ENCODE measurements at places on chromosomes 13 and 19. TPM values are rescaled to one million over a fixed set of nuclear protein-coding genes. Genes with fewer than 3 reads are reported as not detected.

GRCh38 chr13:46171217-46171616, 10.8 kb downstream of the LCP1 start:
- no peak for DNase-seq

The PPP1R37 gene
- 15.2 TPM for polyA plus RNA-seq

The ZNF552 gene
- 2.7 TPM for polyA plus RNA-seq

DNA sequence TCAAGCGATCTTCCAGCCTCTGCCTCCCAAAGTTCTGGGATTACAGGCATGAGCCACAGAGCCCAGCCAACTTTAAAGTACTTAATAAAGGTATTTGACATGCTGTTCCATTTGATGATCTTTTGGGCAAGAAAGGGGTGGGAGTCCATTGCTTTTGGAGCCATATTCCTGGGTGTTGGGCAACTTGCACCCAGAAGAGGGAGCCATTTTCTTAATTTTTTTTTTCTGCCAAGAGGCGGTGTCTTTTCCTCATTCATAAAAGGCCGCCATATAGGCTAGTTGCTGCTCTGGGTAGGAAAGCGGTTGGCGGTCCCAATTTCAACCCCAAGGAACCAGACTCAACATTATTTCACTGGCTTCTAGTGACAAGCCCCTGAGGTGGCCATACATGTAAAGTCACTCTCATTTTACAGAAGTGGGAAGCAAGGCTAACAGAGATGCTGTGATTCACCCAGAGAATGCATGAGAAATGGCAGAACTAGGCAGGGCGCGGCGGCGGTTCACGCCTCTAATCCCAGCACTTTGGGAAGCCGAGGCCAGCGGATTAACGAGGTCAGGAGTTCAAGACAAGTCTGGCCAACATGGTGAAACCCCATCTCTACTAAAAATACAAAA, 139.6 kb downstream of the CACNA1A start:
- DNase-seq, result peak; percentile 5

DNA sequence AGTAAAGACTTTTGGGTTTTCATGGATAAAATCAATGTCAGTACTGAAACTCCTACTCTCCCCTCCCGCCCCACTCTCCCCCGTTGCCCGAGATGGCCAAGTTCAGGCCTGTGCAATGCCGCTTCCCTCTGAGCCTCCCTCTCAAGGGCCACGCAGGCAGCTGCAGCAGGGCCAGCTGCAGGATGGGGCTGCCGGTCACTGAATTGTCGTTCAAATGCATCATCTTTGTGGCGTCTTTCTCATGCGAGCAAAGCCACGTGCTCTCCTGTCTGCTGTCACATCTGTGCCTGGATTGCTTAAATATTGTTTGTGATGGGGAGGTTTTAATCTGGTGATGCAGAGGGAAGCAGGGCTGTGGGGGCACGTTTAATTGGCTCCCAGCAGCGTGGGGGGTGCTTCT, 26.6 kb downstream of the SHISA2 start:
- DNase-seq, result no peak

DNA sequence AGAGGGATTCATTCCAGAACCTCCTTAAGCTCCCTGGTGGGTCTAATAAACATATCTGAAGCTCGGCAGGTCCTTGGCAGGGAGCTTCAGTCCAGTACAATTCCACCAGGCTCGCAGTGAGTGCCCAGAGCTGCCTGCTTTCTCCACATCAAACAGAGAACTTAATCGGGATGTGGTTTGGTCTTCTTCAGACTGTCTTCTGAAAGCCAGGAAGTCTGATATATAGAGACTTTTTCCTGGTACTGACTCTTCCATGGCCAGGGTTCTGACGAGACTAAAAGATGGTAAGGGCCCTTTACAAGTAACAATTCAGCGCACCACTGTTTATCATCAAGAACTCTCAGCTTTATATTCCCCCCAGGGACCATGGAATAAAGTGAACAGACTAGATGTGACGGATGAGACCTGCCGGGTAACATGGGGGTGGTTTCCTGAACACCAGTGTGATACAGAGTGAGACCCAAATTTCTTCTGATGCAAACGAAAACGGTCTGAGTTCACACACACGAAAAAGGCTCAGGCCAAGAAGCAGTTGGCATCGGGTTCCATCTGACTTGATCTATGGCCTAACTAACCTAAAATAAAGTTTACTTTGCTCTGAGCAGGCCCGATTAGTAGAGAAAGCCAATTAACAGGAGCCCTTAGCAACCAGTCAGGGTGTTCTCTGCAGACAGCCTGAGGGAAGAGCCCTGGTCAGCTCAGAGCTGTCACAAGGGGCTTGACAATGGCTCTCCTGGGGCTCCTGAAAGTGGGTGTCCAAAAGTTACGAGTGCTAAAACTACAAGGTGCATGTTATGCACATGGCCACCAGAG, 29.0 kb downstream of the RANBP3 start:
- DNase-seq, result no peak

GRCh38 chr13:43300865-43301264, 277.5 kb downstream of the DNAJC15 start:
- no peak for DNase-seq

GRCh38 chr13:22111961-22112360, 441.1 kb downstream of the FGF9 start:
- no peak for DNase-seq

- no peak for DNase-seq
Observed at GRCh38 chr13:79966059-79966458, 374.9 kb downstream of the SPRY2 start.

The PVR gene
- polyA plus RNA-seq, result 66.8 TPM

DNA sequence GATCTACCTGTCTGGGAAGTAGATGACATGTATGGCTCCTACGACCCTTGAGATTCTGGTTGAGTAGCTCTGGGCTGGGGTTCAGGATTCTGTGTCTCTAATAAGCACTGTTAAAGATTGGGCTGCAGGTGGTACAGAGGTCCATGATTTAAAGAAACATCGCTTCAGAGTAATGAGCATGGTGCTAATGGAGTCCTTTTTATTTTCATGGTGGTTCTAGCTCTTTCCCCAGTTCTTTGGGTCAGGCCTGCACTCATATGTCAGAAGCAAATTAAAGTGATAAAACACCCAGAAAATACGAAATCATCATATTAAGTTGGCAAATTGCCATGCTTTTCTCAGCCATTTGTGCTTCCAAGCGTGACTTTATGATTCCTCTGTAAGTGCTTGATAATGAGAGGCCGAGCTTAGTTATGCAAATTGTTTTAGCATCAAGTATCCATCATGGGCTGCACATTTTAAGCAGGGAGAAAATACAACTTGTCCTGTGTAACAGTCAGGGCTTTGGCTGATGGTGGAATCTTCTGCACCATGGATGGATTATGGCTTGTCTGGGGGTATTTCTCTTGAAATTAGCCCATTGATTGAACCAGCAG, 45.1 kb downstream of the MTUS2 start:
- DNase-seq, result no peak

The TMC4 gene
- 5.3 TPM for polyA plus RNA-seq

GRCh38 chr13:107035778-107036177, 467.8 kb upstream of the ARGLU1 start:
- no peak for DNase-seq

DNA sequence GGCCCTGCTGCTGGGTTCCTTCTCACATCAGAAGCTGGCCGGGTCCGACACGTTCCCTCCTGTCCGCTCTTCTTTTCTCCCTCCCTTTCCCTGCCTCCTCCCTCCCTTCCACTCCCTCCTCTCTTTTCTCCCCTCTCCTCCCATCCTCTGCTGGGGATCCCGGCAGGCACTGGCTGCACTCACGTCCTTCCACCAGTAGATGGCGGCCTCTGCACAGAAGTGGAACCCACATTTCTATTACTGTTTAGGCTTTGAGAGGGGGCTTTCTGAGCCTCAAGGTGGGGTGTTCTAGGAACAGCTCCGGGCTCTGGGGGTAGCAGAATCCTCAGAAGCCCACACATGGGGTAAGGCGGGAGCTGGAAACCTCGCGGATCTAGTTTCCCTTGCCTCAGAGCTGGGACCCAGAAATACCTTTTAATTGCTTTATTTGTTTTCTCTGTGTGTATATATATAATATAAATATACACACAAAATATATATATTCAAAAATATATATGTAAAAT, 294.2 kb downstream of the ZNF536 start:
- DNase-seq, result peak; percentile 16

GRCh38 chr19:6164906-6165531, 29.6 kb downstream of the ACSBG2 start:
- peak; percentile 13 for DNase-seq

The ZNF98 gene
- polyA plus RNA-seq, result not detected

GRCh38 chr19:43444531-43445287, 20.7 kb downstream of the LYPD3 start:
- no peak for DNase-seq

The TLE6 gene
- polyA plus RNA-seq, result 0.91 TPM

DNA sequence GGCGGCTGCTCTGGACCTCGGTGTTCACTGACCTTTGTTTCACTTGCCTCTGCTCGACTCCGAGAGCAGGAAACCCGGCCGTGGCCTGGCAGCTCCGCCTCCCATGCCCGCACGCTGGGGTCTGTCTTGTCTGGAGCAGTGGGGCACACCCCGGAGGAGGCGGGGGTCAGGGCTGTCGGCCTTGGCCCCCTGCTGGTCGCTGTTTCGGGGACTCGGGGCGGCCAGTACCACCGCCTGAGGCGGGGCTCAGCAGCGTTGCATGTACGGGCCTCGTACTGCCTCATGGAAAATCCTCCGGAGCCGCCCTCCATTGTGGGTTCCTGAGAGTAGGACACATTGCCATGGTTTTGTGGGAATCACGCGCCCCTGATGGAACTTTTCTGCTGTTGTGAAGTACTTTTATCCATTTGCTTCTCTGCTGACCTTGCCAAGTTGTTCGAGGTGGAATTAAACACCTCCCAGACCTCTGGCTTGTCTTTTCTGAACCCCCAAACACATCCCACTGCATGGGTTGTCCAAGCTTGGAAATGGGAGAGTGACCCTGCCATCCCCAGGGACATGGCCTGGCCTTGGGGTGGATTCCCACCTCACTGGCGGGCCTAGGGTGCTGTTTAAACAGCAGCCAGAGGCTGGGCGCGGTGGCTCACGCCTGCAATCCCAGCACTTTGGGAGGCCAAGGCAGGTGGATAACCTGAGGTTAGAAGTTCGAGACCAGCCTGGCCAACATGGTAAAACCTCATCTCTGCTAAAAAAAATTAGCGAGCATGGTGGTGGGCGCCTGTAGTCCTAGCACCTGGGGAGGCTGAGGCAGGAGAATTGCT, 5.5 kb upstream of the NDUFS7 start:
- no peak for DNase-seq

DNA sequence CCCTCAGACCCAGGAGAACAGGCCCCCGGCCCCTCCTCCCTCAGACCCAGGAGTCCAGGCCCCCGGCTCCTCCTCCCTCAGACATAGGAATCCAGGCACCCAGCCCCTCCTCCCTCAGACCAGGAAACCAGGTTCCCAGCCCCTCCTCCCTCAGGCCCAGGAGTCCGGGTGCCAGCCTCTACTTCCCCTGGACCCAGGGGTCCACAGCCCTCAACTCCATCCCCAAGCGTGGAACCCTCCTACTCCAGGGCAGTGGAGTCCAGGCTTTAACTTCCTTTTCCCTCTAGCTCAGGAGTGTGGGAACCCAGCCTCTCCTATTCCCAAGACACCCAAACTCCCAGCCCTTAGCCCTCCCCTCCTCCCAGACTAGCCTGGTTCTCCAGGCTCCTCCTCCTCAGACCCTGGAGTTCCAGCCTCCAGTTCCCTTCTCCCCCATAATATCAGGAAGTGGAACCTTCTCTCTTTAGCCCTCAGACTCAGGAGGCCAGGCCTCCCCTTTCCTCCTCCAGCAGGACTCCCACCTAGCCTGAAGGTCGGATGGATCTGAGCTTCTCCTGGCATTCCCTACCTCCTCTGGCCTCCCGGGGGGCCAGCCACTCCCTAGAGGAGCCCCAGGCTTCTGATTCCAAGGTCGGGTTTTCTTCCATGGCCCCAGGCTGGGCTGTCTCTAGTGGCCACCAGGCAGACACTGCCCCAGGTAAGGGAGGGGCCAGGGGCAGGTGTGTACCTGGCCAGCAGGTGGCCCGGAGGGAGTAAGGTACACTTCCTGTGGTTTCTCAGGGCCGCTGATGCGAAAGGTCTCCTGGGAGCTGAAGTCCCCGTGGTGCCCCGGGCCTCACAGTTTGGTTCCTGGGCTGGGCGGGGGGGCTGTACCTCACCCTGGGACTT, at the start of gene TMC4:
TMC4 (minus strand) TSS at position 690 of the 888 bp plus-strand sequence; CDS start at position 647, 43 bp downstream.
- peak; percentile 77 for DNase-seq

GRCh38 chr13:112983428-112984196, 14.6 kb downstream of the MCF2L start:
- DNase-seq, result no peak

GRCh38 chr19:2512523-2513431, 36.9 kb downstream of the GADD45B start:
- DNase-seq, result no peak

GRCh38 chr13:98537306-98537705, 39.6 kb downstream of the STK24 start:
- no peak for DNase-seq

DNA sequence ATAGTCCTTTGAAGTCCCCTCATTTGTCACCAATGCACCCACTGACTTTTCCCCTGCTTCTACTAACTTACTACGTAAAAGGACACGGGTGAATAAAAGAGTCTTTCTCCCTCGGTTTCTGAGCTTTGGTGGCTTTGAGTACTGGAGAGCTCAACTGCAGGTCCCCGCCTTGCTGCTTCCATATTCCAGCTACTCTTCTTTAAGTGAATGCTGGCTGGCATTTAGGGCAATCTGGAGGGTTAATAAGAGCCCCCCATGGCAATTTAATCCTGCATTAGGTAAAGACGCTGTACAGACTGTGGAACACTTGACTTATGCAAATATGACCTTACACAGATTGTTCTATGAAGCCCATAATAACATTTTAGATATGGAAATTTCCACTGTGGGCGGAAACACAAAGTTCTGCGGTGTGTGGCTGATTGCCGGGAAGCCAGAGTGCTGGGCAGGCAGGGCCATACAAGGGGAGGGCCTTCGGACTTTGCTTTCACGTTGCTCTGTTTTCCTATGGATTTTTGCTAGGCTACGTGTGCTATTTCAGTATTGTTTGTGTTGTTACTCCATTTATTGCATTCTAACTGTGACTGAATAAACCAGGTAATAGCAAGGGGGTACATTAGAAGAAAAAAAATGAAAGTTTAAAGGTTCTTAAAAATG, 97.5 kb downstream of the SLC10A2 start:
- no peak for DNase-seq

GRCh38 chr19:50460161-50460765, 16.0 kb upstream of the EMC10 start:
- DNase-seq, result no peak

DNA sequence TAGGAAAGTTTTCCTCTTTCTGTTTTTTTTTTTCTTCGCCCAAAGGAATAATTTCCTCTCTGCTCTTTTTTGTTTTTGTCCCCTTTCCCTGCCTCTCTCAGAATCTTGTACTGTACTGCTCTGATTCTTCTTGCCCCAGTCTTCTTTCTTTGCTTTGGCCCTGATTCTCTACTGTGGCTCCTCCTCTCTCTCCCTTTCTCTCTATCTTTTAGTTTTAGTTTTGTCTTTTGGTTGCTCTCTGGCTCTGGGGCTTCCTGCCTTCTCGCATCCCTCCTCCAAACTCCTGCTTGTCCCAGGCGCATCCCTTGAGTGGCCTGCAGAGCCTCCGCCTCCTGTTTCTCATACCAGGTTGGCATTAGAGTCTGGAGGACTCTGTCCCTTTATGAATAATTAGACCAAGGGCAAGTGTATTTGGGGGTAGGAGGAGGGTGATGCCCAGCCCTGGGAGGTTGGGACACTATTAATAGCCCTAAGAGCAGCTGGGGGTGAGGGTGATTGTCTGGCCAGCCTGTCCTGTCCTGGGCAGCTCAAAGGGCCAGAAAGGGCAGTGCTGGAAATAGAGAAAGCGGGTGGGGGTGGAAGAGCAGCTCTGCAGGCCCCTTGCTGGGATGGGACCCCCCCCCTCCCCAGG, 39.1 kb downstream of the LYL1 start:
- DNase-seq, result no peak

The TEX26 gene
- polyA plus RNA-seq, result not detected
